NCI-H187 (cell line): ENCODE measurements at places on chromosomes 6 and 20.

DNA sequence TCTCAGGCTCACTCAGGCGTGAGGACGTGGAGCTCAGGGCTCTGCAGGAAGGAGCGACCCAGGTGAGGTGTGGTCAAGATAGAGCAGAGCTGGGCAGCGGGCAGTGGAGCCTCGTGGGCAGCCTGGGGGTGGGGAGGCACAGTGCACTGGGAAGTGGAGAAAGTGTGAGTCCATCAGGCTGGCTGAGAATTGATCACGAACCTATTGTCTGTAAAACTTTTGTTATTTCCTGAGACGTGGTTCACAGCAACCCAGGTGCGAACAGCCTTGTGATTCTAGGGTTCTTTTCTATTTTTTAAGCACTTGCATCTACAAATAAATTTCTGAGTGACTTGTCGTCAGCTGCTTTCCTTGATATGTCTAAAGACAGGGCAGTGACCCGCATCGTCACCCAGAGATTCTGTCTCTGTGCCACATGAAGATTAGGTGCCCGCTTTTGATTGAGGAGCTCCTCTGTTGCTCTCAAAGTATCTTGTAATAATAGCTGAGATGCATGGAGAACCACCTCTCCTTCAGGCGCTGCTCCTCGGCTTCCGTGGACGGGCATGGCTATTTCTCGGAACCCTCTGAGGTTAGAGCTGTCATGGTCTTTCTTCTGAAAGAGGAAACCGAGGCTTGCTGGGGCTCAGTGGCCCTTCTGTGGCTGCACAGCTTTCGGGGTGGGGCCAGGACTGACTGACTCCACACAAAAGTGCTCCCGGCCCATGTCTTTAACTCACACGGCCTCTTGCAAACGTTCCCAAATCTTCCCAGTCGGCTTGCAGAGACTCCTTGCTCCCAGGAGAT lies 662 bp upstream of the CCR6 start:
- DNase-seq = no peak

- DNase-seq = peak; percentile 67
Observed at GRCh38 chr20:3781153-3781910, at the start of gene SPEF1. TSS of gene SPEF1 (minus strand) at chr20:3781448. CDS start at chr20:3781287, 161 bp downstream.

GRCh38 chr6:12748411-12748810 lies 31.8 kb downstream of the PHACTR1 start:
- no peak for DNase-seq

GRCh38 chr20:38145729-38146075 lies 19.4 kb downstream of the TGM2 start:
- DNase-seq = no peak

- no peak for DNase-seq
Observed at GRCh38 chr6:30361661-30362060, 16.7 kb downstream of the RPP21 start.

GRCh38 chr6:1039191-1039590 lies 272.7 kb upstream of the FOXQ1 start:
- DNase-seq = no peak

DNA sequence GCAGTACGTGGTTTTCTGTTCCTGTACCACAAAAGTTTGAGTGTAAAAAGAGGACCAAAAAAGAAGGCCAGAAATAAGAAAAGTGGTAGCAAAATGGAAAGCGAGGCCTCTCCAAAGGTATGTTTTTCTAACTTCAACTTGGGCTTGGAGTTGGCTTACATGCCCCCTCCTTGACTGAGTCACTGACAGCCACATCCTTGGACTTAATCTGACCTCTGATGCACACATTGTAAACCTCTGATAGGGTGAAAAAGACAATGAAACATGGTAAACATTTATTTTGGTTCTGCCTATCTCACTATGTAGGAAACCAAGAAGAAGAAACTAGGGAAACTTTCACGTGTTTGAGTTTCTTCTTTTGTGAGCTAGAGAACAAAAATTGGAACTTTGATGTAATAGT lies 503.2 kb upstream of the ID4 start:
- no peak for DNase-seq

- peak; percentile 89 for DNase-seq
Observed at GRCh38 chr6:36593569-36594028, 563 bp upstream of the SRSF3 start.
